ENCODE measurements at places on chromosomes 13 and 19.

GRCh38 chr19:50478901-50479715 is 2.5 kb upstream of the GARIN5A start:
- DNase-seq, result no peak

DNA sequence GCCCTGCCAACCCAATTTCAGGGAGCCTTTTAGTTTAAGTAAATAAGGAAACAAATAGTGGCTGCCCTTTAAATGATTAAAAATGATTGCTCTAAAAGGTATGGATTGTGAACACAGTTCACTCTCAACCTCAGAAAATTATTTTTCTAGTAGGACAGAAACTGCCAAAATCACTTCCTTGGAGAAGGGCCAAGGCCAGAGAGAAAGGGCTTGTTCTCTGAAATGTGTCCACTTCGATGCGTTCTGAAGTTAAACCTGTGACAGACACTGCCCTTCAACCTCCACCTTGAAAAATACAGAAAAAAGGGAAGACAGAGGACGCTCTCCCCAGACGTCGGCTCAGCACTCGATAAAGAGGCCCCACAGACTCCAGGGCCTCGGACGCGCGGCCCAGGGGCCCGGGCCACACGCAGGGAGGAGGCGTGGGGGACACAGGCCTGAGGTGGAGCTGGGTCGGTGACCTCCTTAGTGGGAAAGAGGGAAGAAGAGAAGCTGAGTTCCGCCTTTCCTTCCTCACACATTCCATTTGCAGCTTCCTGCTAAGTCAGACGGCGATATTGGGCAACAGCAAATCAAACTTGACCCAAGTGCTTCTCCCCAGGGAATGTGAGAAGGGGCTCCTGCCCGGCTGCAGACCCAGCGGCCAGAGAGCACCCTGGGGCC is 63.6 kb downstream of the RASA3 start:
- DNase-seq, result no peak

- no peak for DNase-seq
These were observed 814 bp downstream of the S1PR2 start for GRCh38 chr19:10230173-10230860.

DNA sequence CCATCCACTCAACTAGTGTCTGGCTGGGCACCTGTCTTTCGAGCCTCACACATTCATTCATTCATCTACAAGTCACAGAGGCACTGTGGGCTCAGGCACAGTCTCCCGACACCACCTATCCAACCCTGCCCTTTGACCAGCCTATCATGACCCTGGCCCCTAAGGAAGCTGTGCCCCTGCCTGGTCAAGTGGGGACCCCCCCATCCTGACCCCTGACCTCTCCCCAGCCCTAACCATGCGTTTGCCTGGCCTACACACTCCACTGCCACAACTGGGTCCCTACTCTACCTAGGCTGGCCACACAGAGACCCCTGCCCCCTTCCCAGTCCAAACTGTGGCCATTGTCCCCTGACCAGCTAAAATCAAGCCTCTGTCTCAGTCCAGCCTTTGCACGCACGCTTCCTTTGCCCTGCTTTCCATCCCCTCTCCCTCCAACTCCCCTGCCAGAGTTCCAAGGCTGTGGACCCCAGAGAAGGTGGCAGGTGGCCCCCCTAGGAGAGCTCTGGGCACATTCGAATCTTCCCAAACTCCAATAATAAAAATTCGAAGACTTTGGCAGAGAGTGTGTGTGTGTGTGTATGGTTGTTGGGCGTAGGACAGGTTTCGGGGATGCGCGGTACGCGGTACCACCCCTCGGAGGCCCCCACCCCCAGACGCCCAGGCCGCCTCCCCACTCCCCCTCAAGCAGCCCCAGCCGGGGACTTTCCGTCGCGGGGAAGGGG is 404 bp upstream of the IL27RA start:
- DNase-seq, result no peak

GRCh38 chr13:104057861-104058260 is 991.6 kb upstream of the SLC10A2 start:
- no peak for DNase-seq

- no peak for DNase-seq
These were observed 10.3 kb downstream of the ATG4D start for GRCh38 chr19:10553943-10554381.

GRCh38 chr13:24277761-24278160 is 31.6 kb upstream of the C1QTNF9 start:
- no peak for DNase-seq

GRCh38 chr19:40750874-40751537 is at the start of gene SNRPA:
Gene SNRPA, plus strand, starts transcription at chr19:40751203. Its CDS starts 206 bp downstream, at chr19:40751409.
- peak; percentile 97 for DNase-seq

DNA sequence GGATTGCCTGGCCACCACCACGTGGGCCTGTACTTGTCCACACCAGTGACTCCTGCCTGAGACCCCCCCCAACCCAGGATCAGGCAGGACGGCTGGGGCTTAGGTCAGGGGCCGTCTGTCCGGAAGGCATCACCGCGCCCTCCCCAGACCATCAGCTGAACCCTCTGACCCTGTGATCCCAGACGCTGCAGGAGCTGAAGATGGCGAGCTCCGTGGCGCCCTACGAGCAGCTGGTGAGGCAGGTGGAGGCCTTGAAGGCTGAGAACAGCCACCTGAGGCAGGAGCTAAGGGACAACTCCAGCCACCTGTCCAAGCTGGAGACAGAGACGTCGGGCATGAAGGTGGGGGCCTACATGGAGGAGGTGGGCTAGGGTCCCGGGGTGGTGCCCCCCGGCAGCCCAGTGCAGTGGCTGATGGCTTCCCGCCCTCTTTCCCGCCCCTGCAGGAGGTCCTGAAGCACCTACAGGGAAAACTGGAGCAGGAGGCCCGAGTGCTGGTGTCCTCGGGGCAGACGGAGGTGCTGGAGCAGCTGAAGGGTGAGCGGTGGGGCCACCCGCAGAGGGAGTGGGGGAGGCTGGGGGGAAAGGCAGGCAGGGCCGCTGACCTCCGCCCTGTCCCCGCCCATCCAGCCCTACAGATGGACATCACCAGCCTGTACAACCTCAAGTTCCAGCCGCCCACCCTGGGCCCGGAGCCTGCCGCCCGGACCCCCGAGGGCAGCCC is 3.0 kb downstream of the APC2 start:
- no peak for DNase-seq

GRCh38 chr13:27081893-27082679 is 89.5 kb downstream of the USP12 start:
- no peak for DNase-seq

DNA sequence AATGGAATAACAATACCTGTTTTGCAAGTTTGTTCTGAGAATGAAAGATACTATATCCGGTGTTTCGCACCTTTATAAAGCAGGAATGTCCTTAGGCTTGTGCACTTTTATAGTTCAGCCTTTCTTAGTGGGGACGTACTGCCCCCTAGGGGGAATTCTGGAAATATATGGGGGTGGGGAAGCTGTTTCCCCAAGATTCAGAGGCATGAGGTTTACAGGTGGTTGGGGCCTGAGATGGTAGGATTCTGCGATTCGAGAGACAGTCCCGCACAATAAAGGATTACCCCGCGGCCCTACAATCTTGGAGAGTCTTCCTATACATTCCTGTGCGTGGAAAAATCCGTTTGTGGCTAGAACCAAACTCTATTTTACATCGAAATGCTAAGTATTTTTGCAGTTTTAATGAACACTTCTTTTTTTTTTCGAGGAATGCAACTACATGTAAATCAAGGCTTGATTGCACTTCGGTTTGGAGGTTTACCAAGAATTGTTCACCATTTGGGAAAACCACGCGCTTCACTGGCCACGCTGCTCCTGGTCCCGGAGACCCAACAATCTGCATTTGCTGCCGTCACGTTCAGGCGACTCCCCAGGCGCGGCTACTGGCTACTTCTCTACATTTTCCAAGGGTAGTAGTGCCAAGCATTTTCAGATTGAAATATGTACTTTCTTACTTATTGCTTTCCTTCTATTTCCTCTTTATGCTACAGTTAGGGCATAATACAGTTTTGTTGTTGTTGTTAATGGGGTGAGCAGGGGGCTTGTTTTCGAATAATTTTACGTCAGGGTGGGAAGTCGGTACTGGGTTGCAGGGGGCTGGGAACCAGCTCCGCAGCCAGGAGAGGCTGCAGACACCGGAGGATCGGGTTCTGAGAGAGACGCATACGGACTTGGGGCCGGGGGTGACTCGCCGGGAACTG is 830 bp downstream of the NEK5 start:
- peak; percentile 8 for DNase-seq

All from NCI-H2107 (cell line).